ENCODE measurements at places on chromosomes 7 and 10.

GRCh38 chr7:85054306-85054705, 132.6 kb downstream of the SEMA3D start:
- no peak for DNase-seq

- no peak for DNase-seq
Observed at GRCh38 chr7:31202801-31203200, 137.7 kb downstream of the NEUROD6 start.

DNA sequence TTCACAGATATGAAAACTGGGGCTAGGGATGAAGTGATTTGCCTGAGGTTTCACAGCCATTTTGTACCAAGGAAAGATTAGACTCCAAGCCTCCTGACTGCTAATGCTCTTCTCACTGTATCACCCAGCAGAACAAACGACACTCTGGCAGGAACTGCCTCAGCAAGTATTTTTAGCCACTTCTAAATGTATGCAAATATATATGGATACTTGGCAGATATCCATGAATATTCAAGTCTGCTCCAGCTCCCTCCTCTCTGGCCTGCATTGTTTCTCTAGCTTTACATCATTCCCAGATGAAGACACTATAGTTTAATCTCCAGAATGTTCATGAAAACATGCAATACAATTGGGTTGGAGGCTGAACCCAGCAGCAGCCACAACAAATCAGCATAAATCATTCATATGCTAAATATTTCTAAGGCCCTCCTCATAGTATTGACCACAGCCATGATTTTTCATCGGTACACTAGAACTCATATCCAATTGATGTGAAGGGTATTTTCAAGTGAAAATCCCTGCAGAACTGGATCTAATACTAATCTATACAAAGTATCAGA, 65.5 kb downstream of the HPSE2 start:
- no peak for DNase-seq

DNA sequence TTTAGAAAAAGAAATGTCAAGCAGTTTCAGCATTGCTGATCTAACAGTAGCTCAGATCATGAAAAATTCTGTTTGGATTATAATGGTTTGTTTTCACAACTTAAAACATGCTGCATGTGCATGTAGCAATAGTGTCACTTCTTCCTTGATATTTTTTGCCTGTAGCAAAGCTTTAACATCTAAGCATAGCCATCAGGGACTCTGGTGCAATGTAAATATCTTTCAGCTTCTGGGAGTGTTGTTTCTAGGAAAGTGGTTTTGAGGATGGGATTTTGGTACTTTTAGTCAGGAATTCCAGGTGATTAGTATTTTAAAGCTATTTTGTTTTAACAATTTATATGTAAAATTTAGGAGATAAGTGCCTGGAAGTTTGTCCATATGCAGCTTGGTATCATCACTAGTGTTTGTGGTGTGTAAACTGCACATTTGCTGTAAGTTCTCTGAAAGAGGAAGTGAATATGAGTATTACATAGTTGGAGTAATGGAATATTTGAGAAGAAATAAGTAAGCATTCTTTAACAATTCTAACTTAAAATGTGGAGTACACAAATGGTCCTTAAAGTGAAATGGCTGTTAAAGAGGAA, 1.9 kb downstream of the RSBN1L start:
- no peak for DNase-seq

DNA sequence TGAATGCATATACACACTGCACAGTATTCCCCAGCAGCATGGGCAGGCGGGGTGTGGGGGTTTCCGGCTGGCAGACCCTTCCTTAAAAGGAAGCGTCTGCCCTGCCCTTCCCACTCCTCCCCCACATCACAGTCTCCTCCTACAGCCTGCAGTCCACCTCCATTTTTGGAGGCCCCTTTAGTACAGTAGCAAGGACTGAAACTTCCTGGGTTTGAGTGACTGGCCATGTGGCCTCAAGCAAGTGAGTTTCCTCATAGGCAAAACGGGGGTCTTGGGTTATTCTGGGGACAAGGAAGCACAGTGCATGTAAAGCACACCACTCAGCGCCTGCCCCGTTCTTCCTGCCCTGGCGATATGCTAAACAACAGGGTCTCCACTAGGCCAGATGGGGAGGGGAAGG, 62.1 kb upstream of the COL13A1 start:
- no peak for DNase-seq

GRCh38 chr7:47582764-47583738, 1.1 kb upstream of the TNS3 start:
- peak; percentile 89 for DNase-seq

DNA sequence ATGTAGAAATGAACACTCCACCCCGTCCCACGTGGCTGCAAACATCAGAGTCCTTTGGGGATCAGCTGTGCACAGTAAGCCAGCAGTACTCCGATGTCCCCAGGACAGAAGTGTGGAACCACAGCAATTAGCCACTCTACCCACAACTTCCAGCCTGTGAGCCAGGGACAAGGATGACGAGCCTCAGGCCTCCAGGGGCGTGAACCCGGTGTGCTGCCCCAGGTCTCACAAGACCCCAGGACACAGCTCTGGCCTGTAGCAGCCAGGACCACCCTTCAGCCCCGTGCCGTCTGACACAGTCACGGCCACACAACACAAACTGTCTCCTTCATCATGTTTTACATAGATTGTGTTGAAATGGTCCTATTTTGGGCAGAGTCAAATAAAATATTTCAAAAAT, 113.0 kb upstream of the DIP2C start:
- no peak for DNase-seq

DNA sequence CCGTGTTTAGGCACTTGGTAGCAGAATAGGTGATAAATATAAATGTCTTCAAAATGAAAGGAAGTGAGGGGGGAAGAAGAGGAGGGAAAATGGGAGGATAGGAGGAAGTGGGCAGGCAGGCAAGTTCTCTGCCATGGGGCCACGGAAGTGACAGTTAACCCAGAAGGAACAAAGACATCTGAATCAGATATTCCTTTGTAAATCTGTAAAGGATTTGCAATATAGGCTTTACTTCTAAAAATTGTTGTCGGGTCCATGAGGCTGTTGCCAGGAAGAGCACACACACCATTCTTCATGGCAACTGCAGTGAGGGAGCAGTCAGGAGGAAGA, 23.7 kb upstream of the RASSF4 start:
- DNase-seq: no peak
